ENCODE measurements at places on chromosomes 13 and 19. TPM values are rescaled to one million over a fixed set of nuclear protein-coding genes. Genes with fewer than 3 reads are reported as not detected.

DNA sequence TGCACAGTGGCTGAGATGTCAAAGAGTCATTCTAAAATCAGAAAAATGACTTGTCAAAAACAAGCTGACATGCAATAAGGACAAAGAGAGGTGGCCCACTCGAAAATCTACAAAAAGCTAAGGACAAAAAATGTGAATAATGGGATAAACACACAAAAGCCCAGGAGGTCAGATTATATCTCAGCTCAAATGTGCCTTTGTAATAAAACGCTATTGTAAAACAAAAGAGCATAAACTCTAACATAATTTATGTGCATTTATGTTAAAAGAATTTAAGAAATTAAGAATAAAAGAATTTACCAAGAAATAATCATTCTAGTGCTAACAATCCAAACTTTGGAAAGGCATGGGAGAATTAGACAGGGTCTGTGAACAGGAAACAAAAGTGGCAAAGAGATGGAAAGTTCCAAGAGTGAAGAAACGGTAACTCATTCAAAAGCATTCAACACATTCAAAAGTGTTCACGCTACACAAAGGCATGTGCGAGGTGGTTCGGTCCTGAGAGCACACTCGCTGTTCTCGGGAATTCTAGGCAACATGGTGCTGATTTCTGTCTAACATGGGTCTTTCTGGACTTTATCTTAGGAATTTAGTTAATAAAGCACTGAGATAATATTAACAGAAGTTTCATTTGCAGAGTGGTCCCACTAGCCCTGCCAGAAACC lies 197.7 kb downstream of the KATNAL1 start:
- DNase-seq, result no peak

Gene RINL
- 8.1 TPM for total RNA-seq

DNA sequence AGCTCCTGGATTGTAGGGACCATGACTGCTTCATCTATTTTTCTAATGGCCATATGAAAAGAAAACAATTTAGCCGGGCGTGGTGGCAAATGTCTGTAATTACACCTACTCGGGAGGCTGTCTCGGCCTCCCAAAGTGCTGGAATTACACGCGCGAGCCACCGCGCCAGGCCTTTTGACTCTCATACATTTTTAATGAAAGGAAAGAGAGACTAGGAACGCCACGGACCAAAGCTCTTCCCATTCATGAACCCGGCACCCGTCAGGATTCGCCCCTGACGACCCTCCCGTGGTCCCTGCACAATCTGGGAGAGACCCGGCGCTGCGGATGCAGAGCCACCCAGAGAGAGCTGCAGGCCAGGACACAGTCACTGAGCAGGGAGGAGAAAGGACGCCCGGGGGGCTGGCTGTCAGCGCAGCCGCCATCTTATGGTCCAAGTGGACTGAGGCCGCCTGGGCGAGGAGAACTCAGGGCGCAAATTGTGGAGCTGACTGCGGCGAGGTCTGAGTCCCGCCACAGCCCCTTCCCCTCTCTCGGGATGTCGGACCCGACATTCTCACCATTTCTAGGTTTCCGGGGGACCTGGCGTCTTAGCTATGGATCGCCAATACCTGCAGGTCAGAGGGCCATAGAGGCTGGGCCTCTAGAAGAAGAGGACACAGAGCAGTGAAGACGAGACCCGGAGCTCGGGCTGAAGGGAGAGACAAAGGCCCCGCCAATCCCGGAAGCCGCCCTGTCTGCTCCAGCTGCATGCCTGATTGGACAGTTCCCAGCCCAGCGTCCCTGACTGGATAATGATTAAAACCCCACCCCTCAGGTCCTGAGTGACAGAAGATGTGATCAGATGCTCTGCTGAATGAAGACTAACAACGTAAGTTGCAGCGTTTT lies at the start of gene ZNF681:
TSS of gene ZNF681 (minus strand) at position 705 of the 888 bp plus-strand sequence. CDS start at position 563, 142 bp downstream.
- DNase-seq, result peak; percentile 86

Gene PTH2
- total RNA-seq, result not detected

GRCh38 chr19:5288347-5288739 lies 52.3 kb downstream of the PTPRS start:
- no peak for DNase-seq

Gene SPIB
- not detected for total RNA-seq

DNA sequence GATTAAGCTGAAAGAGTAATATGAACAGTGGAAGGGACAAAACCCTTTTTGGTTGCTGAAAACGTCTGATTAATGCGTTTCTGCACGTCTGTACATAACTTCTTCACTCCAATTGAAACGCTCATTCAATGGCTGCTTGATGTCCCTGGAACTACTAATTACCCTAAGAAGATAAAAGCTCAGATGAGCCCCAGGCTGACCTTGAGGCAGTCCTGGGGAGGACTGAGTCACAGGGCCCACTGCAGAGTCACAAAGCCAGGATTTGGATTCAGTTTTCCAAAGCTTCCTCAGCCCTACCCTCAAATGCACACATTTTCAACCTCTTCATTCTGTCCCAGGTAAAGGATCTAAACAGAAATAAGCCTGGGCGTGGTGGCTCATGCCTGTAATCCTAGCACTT lies 75.0 kb upstream of the FLT1 start:
- DNase-seq, result no peak

Gene JAK3
- total RNA-seq, result 1.7 TPM

DNA sequence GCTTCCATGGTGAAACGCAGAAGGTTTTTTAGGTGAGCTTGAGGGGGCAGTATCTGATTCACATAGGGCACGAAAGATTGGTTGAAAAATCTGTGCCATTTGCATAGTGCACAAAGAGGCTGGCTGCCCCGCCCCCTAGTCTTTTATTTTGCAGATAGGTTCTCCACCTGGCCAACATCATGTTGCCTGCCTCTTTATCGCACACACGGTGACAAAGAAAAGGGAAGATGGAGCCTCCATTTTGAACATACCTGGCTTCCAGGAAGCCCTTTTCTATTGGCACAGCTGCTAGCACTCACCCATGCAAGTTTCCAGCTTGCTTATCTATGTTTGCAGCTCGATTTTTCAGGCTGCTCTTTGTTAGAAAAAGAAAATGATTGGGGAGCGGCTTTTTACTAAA lies 316.2 kb upstream of the KLHL1 start:
- DNase-seq, result no peak

- no peak for DNase-seq
Measured at GRCh38 chr19:49336482-49337266, 1.5 kb downstream of the CD37 start.

- no peak for DNase-seq
Measured at GRCh38 chr13:60433505-60433904, 36.5 kb downstream of the TDRD3 start.

Gene CGB1
- total RNA-seq, result not detected

Gene GGACT
- total RNA-seq, result 4.2 TPM

Gene CDC42EP5
- 112 TPM for total RNA-seq

- DNase-seq, result no peak
Measured at GRCh38 chr13:85833921-85834320, 34.7 kb upstream of the SLITRK6 start.

DNA sequence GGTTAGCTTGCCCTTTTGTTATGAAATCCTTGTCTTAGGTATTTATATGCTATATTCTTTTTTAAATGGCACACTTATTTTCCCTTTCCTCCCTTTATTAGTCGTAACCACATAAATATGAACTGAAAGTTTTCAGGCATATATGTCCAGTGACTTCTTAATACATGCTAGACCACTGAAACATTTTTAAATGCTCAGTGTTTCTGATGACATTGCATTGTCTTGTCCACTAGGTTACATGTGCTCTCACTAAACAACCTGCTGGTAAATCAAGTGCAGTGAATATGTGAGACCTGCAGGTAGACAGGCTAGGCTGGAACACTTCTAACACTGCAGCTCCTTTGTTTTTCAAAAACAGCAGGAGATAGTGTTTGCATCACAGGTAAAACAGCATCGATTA lies 332.6 kb upstream of the DACH1 start:
- DNase-seq, result no peak

DNA sequence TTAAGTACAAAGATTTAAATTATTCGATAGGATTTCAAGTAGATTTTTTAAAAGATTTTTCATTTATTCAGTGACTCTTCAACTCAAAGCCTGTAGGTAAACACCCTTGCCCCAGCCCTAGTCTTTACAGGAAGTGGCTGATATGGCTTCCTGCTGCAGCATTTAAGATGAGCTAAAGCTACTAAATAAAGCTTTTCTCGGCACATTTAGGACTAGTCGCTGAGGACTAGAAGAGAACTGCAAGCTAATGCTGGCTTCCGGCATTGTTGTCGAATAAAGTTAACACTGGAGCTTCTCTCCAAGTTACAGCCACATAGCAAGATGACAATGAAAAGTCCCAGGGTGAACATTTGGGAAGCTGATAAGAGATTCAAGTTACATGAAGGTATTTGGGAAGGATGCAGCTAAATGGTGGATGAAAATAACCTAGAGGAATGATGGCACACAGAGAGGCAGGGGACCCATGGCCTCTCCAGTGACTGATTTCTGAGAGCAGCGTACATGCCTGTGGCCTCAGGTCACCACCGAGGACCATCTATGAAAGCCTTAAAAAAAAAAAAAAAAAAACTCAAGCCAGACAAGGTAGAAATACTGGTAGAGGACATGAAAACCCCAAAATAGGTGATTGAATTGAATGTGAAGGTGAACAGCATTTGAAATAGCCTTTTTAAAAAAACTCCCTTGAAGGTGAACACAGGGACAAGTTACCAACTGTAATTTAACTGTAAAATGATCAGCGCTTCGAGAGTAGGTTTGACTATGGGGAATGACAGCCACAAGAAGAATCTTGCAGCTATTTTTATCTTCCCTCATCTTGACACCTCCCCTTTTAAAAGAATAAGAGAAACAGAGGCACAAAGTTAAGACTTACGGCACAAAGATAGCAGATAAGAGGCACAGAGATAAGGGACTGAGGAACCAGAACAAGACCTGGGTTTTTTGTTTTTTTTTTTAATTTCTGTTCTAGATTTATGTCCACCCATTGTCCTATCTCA lies 155.4 kb downstream of the DCT start:
- no peak for DNase-seq

- peak; percentile 80 for DNase-seq
Measured at GRCh38 chr19:44689290-44690130, 9.4 kb upstream of the CEACAM16 start.

DNA sequence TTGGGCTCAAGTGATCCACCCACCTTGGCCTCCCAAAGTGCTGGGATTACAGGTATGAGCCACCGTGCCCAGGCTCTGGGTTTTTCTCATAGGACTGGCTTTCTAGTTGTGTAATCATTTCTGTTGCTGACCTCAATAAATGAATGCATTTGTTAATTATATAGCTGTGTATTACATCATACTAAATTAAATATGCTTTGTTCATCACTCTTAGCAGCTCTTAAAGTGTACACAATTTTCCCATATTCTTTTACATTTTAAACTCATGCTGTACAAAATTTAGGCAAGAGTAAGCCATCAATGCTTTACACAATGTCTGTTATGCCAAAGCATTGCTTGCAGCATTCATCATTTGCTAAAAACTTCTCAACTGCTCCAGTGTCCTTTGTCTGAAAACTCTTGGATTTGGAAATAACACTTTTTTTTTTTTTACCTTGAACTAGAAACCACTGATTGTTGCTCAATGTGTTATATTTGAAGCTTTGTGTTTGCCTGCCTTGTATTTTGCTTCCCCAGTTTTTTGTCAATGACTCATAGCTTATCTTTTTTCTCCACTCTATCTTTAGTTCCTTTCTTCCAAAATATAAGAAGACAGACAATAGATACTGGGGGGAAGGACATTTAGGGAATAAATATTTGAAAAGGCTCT lies 31.4 kb downstream of the CCDC122 start:
- peak; percentile 10 for DNase-seq

DNA sequence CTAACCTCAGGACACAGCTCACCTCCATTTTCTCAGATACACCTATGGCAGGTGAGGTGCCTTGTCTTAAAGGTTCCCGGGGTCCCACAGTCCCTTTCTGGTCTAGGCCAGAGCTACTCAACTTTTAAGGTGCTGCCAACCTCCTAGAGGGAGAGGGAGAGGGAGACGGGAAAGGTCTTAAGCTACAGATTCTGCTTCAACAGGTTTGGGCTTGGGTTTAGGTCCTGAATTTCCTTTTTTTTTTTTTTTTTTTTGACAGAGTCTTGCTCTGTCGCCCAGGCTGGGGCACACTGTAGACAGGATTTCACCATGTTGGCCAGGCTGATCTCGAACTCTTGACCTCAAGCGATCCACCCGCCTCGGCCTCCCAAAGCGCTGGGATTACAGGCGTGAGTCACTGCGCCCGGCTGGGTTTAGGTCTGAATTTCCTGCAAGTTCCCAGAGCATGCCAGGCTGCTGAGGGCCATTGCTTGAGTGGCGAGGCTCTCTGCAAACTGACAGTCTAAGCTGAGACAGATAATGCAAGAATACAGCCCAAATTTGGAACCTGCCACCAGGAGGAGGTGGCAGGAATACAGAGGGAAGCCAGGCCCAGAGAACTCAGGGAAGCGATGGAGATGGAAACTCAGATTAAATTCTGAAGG lies 7.8 kb upstream of the SYCN start:
- no peak for DNase-seq

Gene COX7A1
- 32.7 TPM for total RNA-seq

Gene FPR1
- not detected for total RNA-seq

Gene CLASRP
- 6.6 TPM for total RNA-seq

GRCh38 chr19:6017576-6017975 lies 39.6 kb upstream of the RANBP3 start:
- no peak for DNase-seq

- no peak for DNase-seq
Measured at GRCh38 chr13:86992251-86992650, 678.9 kb upstream of the SLITRK5 start.

Gene KLC3
- total RNA-seq, result 0.25 TPM
